ENCODE measurements at places on chromosomes 16 and 17.
A peak's percentile ranks its signal among the peaks of the same experiment; 100 is the strongest.

- no peak for DNase-seq
These were observed 23.5 kb downstream of the TRIM25 start for GRCh38 chr17:56890390-56890789.

GRCh38 chr16:80719573-80719972 is 84.8 kb downstream of the CDYL2 start:
- DNase-seq = no peak

DNA sequence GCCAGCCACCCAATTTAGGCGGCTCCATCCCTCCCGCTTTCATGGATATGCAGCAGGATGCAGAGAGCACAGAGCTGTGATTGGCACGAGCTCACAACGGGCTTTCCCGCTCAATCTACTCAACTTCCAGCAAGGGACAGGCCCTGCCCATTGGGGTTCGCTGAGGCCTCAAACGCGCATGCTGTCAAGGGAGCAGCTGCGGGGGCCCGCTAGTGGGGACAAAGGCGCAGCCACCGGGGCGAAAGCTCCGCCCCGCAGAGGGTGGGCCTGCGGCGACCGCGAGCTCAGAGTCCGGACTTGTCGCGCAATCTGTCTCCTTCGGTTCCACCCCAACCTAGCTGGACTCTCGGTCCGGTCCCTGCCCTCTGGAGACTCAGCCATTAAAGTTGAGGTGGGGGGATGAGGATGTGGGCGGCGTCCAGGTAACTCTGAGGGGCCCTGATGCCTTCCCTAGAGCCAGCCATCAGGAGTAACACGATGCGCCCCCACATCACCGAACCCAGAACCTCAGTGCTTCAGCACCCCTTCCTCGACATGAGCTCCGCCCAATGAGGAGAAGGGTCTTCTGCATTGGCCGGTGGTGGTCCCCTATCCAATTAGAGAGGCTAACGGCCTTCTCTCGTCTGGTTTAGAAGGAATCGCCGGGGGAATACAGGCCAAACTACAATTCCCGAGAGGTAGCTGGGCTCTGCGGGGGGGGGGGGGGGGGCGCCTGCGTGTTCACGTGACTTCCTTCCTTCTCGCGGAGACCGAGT is 489 bp upstream of the NFATC3 start:
- DNase-seq = peak; percentile 89

GRCh38 chr17:77745702-77746101 is 212.8 kb upstream of the TNRC6C start:
- DNase-seq = no peak

DNA sequence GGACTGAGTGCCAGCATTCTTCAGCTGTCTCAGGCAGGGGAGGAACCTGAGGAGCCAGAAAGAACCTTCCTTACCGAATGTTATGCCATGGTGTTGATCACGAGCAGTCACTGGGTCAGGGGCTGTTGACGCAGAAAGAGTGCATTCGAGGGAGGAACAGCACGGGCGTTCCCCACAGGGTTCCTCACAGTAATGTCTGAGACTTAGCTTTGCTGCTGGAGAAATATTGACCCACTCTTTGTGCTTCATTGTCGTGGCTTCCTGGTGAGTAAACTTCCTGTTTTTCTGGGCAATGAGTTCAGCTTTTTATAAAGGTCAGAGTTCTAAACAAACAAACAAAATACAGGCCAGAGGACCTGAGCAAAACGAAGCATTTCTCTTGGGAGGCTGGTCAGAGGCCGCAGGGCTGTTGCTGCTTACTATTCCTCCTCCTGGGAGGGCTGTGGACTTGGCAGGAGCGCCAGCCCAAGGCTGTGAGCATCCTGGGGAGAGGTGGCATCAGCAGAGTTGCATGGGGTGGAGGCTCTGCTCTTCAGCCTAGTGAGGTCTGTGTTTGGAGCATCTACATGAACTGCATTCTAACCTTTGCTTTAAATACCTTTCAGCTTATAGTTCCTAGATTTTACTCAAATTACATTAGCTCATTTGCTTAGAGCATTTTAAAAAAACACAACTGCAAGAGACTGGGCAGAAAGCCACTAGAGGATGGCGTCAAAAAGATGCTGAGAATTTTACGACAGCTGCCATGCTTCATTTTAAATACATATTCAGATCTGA is 143.1 kb upstream of the CACNG5 start:
- DNase-seq = no peak

GRCh38 chr17:58060596-58061191 is 22.5 kb upstream of the DYNLL2 start:
- no peak for DNase-seq

DNA sequence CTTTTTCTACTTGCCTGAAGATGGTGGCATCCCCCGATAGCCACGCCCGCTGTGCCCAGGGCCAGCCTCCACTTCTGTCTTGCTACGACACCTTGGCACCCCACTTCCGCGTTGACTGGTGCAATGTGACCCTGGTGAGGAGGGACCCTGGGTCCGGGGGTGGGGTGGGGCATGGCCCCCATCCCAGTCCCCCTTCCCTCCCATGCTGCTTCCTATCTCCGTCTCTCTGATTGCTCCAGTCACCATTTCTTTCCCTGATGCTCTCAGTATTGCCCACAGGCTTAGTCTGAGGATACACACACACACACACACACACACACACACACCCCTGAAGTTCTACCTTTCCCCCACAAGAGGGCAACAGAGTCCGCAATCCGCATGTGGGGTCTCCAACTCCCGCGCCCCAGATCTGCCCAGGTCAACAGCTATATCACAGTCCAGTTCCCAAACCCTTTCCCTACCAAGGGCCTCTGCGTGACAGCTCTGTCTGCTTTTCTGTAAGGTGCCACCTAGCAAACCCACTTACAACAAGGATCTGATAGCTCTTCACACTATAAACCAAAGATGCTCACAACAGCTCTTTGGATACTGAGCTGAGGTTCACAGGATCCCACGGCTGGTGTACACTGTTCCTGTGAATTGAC is 3.4 kb downstream of the SGCA start:
- peak; percentile 53 for DNase-seq

DNA sequence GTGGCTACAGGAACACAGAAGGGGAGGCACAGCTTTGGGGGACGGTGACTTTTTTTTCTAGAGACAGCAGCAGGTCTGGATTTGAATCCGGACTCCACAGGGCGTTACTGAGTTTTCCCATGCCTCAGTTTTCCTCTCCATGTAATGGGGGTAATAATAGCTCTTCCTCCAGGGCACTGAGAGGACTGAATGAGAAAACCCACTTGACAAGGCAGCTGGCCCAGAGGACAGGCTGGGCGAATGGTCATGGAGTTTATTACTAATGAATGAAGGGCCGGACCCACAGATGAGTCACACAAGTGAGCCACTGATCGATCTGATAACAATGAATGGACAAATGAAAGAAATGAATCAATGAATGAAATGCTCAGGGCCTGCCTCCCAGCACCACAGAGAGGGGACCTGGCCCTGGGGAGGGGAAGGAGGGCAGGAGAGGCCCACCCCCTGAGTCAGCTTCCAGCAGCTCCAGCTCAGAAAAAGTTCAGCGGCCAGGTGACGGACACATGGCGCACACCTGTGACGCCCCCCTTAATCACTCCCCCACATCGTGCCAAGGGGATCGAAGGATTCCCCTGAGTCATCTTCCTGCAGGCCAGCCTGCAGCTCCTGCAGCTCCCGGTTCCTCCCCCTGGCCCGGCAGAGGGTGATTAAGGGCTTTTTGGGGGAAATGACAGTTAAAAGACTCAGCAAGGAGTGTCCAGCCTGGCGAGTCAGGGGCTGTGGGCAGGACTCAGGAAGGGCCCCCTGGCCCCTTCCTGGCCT is 54.3 kb downstream of the SOCS1 start:
- DNase-seq = no peak
